ENCODE measurements at places on chromosomes 1 and 21.

DNA sequence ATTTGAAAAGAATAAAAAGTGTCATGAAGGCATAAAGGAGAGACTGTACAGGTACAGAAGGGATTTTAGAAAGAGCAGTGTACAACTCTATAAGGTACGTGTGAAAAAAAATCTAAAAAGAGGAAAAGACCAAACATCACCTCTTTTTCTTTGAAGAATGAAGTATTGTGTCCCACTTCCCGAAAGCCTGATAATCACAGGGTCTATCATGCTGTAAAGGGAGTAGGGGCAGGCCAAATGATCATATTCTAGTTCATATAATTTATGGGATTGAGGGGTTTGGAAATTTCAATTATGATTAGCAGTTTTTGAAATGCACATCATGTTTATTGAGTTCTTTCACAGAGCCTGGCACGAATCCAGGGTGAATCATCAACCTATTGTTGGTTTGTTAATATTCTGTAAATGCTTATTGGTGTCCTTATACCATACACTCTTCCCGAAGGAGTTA, 910 bp upstream of the RERE start:
- no peak for DNase-seq

DNA sequence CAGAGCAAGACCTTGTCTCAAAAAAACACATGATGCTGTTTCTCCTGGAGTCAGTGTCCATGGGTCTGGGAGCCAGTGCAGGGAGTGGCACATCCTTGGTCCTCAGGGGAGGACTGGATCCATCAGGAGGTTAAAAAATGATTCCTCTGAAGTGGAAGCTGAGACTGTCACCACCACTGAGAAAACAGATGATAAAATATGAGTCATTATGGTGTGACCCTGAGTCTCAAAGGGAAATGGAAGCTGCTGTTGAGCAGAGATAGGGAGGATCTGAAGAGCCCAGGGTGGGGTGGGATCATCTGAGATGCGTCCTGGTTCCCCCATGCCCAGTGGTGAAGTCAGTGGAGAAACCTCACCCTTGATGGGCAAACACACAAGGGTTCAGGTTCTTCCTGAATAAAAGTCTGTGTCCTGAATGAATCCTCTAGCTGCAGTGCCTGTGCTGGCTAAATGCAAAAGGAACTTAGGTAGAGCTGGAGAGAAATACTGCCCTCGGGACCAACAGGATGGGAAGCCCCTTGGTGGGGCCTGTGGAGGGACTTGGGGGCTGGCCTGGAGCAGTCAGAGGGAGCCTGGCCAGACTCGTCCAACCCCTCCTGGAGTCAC, 61.6 kb upstream of the TENT5B start:
- no peak for DNase-seq

GRCh38 chr1:26300578-26301275, 5.7 kb downstream of the UBXN11 start:
- DNase-seq, result no peak

DNA sequence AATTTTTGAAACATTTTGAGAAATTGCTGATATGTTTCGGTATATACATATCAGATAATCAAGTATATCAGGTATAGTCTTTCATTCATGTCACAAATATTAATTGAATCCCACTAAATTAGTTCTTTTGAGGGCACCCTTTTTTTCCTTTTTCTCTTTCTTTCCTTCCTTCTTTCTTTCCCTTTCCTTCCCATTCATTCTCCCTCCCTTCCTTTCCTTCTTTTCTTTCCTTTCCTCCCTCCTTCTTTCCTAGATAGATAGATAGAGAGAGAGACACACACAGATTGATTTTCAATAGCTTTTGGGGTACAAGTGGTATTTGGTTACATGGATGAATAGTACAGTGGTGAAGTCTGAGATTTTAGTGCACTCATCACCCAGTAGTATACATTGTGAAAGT, 5.7 kb downstream of the NSL1 start:
- DNase-seq, result no peak

DNA sequence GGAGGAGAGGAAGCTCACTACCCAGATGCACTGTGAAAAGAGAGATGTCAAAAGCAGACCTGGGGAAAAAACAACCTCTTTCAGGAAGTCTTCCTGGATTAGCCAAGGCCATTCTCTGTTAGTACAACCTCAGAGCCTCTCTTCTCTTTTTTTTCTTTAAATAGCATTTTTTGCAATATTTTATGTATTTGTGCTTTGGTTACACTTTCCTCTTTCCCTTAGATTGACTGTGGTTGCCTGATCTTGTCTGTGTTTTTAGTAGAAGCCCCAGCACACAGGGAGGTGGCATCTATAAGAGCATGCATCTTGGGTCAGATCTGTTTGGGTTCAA, 18.8 kb downstream of the SLC26A9 start:
- DNase-seq, result no peak

DNA sequence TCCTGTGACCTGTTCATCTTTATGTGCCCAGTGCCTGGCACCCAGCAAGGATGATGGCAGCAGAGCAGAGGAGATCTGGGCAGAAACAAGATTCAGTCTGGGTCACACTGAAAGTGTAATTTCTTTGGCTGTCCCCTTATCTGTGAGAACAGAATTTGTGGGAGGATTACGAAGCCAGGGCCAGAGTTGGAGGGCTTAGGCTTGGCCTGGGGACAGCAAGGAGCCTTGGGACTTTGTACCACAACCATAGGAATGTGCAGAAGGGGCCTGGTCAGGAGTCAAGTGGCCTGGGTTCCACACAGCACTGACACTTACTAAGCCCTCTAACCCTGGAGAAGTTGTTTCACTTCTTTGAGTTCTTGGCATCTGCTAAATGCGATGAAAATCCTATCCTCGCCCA, 12.8 kb downstream of the PMVK start:
- DNase-seq, result no peak

All from cortex of kidney (tissue), 1 donor.